ENCODE measurements at places on chromosomes 1 and 21.

GRCh38 chr1:222404710-222405109, 143.2 kb downstream of the HHIPL2 start:
- DNase-seq: no peak

DNA sequence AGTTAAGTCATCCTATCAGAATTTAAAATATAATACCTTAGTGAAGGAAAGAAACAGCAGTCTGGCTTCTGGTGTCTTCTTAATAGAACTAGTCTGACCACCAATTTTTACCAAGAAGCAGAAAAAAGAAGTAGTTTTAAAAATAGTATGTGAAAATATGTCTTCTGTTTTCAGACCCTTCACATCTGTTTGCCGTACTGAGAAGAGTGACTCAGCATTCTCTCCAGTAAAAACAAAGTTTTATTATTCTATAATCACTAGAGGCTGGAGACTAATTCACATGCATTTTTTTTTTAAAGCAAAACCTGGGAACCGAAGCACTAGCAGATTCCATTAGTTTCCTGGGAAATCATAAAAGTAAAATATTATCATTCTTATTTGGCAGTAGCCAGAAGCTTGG, 163.8 kb downstream of the COL24A1 start:
- no peak for DNase-seq

DNA sequence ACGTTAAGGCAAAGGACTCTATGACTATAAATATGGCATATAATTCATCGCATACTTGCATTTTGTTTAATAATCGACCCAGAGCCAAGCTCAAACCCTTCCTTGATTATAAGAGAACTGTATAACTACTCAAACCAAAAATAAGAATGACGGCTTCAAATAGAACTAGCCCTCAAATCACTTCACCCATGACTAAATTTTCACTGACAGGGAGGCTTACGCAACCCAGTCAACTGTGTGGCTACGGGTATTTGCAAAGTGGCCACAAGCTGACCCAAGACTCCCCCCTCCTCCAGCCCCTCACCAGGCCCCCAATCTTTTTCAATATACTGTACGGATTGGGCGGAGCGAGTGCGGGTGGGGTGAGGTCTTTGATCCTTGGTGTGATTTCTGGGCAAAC, 268.3 kb downstream of the ASTN1 start:
- no peak for DNase-seq

DNA sequence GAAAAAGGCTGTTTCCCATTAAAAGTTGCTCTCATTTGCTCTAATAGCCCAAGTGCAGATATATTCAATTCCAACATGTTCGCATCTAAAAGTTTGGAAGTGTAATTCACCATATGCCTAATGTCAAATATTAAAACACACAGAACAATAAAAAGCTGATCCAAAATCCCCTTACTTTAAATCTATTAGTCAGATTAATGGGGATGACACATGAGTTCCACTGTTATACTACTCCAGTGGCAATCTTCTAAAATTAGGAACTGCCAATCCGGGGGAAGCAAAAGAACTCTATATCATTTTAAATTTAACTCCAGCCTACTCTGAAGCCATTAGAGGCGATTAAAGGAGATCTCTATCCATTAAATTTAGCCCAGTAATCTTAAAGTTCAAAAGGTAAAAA, 317.1 kb downstream of the NTNG1 start:
- no peak for DNase-seq

- no peak for DNase-seq
Measured at GRCh38 chr1:119637710-119638109, 10.4 kb downstream of the ZNF697 start.

- DNase-seq: no peak
Measured at GRCh38 chr1:172902861-172903381, 147.8 kb downstream of the TNFSF18 start.

DNA sequence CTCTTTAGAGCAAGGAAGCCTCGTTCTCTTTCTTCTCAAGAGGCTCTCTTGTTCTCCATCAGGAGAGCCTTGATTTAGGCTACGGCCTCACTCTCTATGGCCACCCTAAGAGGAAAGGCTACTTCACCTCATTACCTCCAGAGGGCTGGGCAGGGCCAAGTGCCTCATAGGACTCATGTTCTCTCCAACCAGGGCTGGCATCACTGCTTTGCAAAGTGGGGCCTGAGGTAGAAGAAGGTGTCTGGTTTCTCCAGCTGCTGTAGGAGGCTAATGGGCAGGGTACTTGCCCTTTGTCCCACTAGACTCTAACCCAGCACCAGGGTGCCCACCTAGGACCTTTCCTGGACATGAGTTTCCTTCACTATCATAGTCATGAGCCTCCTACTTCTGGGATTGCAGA, 2.1 kb upstream of the ATXN7L2 start:
- peak; percentile 11 for DNase-seq

DNA sequence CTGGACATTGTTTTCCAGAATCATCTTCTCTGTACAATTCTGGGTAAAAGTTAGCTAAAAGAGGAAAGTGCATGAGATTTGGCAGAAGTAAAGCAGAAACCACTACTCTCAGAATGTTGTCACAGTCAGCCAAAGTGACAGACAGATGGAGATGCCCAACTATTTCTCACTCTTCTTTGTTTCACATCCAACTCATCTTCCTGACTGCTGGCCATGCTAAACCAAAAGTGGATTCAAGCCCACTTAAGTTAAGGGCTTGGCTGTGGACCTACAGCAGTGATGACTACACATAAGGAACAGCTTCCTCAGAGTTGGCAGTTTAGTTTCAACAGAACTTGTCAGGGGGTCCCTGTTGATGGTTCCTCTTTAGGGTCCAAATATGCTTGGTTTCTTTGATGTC, 730.2 kb downstream of the LRRIQ3 start:
- DNase-seq: no peak

GRCh38 chr1:33515607-33516006, 43.2 kb downstream of the ZSCAN20 start:
- DNase-seq: no peak

DNA sequence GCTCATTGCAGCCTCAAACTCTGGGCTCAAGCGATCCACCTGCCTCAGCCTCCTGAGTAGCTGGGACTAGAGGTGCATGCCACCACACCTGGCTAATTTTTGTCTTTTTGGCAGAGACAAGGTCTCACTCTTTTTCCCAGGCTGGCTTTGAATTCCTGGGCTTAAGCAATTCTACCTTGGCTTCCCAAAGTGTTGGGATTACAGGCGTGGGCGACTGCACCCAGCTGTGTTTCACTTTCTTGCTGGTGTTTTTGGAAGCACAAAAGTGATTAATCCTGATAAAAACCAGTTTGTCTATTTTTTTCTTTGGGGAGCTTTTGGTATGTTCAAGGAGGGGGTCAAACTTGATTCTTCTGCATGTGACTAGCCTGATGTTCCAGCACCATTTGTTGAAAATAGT, 19.3 kb downstream of the RNF11 start:
- DNase-seq: no peak

DNA sequence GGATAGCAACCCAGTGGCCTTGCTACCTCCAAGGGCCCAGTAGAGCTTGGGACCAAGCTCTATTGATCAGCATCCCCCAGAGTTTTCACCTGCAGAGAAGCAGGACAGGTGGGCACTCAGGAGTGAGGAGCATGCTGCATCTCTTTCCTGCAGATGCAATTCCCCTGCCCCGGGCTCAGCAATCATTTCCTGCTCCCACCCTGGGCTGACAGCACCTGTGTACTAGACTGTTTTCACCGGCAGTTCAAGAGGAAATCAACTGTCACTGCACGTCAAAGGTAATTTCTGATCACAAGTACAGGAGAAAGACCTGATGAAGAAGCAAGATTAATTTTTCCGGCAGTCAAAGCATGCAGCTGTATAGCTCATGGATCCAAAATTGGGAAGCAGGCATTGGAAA, 8.8 kb upstream of the NT5C1A start:
- DNase-seq: no peak

- no peak for DNase-seq
Measured at GRCh38 chr1:197314682-197315081, 46.6 kb downstream of the CRB1 start.

DNA sequence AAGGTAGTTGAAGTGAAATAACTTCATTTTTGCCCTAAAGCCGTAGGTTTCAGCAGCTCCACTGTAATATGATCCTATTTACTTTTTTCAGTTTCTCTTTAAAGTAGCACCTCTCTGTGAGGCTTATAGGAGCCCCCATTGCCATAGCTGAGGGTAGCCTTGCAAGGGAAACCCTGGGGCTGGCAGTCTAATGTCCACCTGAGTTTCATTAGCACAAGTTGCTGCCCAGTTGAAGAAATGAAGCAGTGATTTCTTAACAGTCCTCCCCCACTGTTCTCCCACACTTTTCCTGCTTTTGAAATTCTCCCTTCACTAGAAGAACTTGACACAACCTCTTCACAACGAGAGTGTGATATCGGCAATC, 1.5 kb downstream of the HMCN1 start:
- no peak for DNase-seq

DNA sequence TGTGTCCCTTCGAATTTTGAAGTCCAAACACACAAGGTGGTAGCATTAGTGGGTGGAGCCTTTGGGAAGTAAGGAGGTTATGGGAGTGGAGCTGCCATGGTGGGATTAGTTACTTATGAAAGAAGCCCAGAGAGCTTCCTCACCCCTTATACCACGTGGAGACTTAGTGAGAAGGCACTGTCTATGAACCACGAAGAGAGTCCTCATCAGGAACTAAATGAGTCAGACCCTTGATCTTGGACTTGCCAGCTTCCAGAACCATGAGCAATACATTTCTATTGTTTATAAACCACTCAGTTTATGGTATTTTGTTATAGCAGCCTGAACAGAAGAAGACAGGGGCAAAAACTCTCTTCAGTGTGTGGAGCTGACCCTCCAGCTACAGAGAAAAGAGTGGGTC, 259.3 kb upstream of the AJAP1 start:
- DNase-seq: peak; percentile 44

DNA sequence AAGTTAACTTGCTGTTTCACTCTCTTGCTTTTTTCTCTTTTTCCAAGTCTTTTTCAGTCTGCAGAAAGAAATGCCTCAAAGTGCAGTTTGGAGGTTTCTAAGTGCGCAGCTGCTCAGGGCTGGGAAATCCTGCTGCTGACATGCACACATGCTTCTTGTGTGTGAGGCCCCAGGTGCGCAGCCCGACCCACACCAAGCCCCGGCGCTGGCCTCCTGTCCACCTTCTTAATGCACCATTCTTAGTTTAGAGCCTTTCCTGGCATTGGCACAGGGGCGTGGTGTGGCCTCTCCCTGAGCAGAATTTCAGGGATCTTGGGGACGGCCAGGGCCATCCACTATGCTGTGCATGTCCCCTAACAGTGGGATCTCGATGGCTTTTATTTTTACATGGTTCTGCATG, 315.2 kb downstream of the CAMTA1 start:
- no peak for DNase-seq

DNA sequence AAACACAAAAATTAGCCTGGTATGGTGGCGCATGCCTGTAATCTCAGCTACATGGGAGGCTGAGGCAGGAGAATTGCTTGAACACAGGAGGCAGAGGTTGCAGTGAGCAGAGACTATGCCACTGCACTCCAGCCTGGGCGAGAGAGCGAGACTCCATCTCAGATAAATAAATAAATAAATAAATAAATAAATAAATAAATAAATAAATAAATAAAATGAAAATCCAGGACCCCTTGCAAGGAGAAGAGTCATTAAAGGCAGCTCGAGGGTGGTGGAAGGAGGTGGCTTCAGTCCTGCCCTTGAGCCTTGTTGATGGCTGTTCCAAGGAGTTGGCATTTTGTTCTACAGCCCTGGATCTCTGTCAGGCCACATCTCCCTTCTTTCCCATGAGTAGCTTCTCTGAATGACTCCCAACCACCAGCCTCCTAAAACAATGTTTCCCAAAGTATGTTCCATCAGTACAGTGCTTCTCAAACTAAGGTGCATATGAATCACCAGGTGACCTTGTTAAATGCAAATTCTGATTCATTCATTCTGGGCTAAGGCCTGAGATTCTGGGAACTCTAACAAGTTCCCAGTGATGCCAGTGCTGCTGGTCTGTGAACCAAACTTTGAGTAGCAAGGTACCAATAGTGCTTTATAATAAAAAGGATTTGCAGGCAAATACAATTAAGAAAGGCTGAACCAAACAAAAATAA, 99.0 kb downstream of the KCNN3 start:
- no peak for DNase-seq

- no peak for DNase-seq
Measured at GRCh38 chr21:27648560-27648959, 681.7 kb upstream of the ADAMTS5 start.

GRCh38 chr1:214002472-214002871, 14.7 kb downstream of the PROX1 start:
- DNase-seq: no peak

- DNase-seq: no peak
Measured at GRCh38 chr21:37513383-37513782, 146.8 kb downstream of the DYRK1A start.

GRCh38 chr1:117301901-117302300, 65.3 kb upstream of the MAN1A2 start:
- no peak for DNase-seq

DNA sequence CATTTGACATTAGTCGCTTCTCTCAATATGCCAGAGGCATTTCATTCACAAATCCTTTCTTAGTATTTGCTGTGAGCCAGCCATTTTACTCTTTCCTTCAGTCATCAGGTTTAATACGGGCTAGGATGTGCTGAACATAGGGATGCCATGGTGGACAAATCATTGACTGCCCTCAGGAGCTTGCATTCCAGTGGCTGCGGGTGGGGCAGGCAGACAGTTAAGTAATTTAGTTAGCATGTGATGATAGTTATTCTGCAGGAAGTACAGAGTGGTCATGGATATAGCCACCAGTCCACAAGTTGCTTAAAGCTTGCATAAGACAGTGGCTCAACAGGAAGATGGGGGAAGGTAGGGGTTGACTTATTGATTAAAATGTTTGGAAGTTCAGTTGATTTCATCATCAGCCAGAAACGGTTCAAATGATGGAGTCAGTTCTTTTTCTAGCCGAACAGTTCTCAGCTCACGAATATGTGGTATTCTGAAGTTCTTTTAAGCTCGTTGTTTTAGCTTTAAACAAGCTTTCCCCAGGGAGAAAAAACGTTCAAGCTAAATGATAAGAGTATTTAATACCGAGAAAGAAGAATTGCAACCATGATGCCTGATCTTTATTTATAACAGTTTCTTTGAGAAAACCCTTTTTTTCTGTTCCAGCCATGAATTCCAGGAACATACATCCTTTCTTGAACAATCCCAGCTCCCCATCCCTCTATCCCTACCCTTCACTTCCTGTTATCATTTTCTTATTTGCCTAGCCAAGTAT, 1.4 kb downstream of the SLC22A15 start:
- DNase-seq: no peak

DNA sequence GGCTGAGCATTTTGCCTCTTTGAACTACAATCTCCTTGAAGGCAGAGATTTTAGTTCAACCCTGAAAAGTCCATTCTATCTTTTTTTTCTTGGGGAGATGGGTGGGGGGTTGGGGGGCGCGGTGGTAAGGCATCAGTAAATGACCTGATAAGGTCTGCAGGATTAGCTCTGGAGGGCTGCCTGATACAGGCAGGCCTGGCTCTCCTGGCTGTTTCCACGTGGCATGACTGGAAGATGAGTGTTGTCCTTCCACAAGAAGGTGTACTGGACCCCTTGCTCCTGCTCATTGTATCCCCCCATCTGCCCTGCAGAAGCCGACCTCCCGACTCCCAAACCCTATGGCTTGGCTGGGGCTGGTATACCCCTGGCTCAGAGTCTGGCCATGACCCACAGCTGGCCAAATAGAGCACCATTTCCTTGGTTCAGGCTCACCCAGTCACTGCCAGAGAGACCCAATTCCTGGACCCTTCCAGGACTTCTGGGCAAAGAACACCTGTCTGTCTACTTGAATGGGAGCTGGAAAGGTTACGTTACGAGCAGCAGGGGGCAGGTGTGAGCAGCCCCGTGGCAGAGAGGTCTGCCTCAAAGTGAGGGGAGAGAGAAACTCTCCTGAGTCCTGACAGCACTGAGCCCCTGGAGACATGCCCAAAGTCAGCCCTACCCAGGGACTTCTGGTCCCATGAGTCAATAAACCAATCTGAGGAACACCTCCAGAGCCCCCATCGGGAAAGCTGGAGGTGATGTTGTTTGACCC, 17.0 kb downstream of the DHRS3 start:
- no peak for DNase-seq

All from DMS79 (cell line).